ENCODE measurements at places on chromosomes 3 and 15.

- DNase-seq, result no peak
Observed at GRCh38 chr3:107221856-107222255, 155.4 kb upstream of the CCDC54 start.

DNA sequence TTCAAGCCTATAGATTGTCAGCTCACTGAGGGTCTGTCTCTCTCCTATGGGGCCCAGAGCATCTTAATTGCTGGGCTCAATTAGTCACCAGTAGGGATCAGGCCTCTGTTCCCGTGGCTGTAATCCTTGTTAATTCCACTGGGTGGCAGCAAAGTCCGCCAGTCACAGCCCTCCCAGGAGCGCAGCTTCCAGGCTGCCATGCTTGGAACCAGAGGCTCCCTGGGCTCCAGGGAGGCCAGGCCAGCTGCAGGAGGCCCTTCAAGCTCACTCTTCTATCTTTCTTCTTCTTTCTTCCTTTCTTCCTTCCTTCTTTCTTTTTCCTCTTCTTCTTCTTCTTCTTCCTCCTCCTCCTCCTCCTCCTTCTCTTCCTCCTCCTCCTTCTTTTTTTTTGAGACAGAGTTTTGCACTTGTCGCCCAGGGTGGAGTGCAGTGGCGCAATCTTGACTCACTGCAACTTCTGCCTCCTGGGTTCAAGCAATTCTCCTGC lies 14.4 kb downstream of the RNU5B-1 start:
- peak; percentile 96 for DNase-seq

DNA sequence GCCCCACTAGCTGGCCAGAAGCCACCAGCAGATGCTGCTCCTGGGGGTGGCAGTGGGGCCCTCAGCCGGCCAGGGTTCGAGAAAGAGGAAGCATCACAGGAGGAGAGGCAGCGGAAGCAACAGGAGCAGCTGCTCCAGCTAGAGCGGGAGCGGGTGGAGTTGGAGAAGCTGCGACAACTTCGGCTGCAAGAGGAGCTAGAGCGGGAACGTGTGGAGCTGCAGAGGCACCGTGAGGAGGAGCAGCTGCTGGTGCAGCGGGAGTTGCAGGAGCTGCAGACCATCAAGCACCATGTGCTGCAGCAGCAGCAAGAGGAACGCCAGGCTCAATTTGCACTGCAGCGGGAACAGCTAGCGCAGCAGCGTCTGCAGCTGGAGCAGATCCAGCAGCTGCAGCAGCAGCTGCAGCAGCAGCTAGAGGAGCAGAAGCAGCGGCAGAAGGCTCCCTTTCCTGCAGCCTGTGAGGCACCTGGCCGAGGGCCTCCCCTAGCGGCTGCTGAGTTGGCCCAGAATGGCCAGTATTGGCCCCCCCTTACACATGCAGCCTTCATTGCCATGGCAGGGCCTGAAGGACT lies 17.5 kb upstream of the APEH start:
- DNase-seq, result peak; percentile 72

DNA sequence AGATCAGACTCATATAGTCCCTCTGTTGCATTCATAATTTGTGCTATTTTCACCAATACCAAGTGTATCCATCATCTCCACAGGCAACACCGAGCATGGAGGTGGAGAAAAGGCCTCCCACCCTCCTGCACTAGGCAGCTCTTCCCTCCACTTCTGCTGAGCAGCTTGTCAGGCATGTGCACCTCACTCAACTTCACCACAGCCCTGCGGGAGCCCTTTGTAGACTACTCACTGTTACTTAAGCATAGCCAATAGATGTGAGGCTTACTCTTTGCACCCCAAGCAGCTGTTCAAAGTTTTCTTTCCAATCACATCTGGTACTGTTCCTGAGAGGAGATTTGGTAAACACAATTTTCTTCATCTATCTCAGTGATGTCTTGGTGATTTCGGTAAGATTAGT lies 16.9 kb upstream of the GUCA1C start:
- DNase-seq, result no peak

GRCh38 chr3:197846491-197846890 lies 55.4 kb downstream of the LRCH3 start:
- DNase-seq, result no peak

GRCh38 chr3:130488288-130488687 lies 28.7 kb upstream of the COL6A6 start:
- no peak for DNase-seq

DNA sequence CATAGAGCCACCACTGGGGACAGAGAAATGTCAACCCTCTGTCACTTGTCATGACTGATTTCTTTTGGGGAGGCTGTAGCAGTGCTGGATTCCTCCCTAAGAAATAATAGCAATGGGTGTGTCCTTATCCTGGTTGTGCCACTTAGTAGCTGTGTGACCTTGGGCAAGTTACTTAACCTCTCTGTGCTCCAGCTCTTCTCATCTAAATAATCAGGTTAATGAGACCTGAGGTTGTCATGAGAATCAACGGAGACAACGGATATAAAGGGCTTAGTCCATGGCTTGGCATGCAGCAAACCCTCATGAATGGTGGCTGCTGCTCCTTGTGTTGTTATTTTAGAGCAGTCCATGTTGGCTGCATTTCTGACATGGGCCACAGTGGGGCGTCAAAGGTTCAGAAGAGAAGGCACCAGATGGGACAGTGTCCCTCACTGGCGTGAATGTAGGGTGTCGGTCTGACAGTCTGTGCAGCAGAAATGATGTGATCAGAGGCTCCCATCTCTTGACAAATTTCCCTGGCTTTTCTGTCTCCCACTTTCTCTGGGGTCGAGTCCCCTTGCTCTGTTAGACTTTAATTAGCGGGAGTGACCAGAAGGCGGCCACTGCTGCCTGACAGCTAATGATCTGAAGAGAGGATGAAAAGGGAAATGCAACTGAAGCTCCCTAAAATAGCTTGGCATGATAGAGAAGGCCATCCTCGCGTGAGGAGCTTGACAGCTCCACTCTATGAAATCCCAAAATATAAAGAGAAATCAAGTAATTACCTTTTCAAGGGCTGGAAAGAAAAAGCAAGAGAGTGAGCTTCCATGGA lies 209.4 kb downstream of the CADPS start:
- DNase-seq, result peak; percentile 73

DNA sequence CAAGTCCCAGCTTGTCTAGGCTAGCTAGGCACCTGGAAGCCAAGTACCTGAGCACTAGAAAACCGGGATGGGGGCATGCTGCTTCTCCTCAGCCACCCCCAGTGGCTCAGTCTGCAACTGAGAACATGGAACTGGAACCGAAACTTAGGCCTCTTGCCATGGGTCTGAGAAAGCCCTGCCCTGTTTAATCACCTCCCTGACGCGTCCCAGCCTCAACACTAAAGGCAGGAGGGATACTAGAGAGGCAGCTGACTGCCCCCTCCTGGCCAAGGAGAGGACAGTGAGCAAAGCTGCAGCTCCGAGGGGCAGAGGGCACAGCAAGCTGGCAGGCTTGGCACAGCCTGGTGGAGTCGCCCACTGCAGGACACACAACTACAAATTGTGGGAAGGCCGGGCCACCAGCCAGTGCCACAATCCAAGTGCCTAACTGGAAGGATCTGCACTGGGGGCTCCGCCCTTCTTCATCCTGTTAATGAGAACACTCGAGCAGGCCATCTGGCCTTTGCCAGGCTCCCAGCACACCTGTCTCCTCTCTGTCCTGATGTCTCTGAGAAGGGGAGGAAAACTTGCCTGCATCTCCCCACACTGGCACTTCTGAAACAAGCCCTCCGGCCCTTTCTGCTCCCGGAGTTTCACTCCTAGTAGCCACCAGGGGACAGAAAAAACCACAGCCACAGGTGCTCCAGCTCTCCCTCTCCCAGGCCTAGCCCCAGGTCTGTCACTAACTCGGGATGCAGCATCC lies 53.7 kb downstream of the BDH1 start:
- peak; percentile 79 for DNase-seq

DNA sequence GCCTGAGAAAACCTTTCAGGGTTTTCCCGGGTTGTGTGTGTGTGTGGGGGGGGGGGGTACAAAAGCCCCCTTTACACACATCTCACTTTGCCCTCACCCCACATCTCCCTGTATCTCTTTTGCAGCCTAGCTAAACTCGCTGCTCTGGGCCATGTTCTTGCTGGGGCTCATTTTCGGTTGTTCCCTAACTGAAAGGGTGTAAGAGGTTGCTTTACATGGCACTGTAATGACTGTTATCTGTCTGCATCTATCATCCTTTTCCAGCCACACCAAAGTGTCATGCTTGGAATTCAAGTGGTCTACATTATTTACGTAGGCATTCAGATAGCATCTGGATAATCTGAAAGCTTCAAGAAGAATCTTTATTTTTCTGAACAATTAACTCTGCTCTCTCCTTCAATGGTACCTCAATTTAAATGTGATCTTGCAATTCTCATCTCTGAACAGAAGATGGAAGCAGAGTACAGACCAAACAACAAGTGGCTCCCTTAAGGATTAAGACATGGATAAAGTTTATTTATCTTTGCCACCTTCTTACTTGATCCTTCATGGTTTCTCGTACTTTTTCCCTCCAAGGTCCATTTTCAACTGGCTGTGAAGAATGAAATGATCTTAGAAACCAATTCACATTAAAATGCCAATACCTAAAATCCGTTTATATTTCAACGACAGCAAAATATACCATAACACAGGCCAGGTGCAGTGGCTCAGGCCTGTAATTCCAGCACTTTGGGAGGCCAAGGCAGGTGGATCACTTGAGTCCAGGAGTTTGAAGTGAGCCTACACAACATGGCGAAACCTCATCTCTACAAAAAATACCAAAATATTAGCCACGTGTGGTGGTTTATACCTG lies 34.9 kb downstream of the DCLK3 start:
- peak; percentile 59 for DNase-seq

DNA sequence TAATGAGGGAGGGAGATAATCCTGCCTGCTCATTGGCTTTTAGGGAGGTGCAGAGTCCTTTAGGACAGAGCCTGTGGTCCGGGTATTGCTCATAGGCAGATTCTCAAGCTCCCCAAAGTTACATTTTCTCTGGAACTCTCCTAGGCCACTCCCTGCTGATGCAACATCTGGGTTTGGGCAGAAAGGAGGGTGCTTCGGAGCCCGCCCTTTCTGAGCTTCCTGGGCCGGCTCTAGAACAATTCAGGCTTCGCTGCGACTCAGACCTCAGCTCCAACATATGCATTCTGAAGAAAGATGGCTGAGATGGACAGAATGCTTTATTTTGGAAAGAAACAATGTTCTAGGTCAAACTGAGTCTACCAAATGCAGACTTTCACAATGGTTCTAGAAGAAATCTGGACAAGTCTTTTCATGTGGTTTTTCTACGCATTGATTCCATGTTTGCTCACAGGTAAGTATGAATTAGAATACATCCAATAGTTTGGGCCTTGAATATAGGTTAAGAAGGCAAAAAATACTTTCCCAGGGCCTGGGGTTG lies at the start of gene IL20RB:
IL20RB (plus strand) TSS at position 233 of the 538 bp plus-strand sequence; CDS start at position 364, 131 bp downstream.
- no peak for DNase-seq

DNA sequence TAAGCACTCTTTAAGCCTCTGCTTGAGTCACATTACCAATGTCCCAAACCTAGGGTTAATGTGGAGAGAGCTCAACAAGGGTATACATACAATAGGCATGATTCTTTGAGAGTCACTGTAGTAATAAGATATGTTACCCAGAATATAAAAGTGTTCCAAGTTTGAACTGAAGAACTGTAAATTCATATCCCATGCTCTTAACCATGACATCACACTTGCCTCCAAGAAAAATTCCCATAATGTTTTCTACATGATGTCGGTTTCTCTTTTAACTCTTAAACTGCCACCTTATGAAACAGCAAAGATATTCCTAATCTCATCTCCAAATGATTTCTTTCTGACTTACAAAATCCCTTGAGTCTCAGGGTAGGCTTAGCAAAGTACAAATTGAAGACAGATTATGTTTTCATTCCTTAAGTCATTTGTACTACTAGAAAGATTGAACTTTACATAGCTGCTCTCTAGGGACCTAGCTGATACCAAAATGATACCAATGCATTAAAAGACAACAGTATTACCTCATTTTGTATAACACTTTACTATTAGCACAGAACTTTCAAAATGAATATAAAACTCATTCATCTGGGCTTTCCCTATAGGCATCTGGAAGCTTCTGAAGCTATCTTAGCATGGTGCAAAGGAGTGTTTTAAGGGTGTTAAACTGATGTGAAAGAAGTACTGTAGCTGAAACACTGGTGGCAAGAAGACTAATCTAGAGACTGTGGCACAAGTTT lies 127.1 kb downstream of the KCNMB2 start:
- DNase-seq, result no peak

DNA sequence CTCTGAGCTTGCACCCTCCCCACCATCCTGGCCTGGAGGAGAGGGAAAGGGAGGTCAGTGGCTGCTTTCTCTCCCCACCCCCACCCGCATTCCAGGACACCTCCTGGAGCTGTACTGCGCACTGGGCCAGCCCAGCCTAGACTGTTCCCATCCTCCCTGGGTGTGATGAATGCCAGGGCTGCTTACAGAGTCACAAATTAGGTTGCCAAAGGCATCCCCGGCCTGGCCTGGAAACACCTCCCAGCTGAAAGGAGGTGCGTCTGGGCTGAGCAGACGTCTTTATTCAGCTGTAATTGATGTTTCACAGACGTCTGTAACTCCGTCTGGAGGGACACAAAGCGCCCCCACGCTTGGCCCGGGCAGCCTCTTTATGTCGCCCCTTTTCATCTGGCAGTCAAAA lies 47.6 kb downstream of the RHCG start:
- DNase-seq, result no peak

- DNase-seq, result no peak
Observed at GRCh38 chr3:9673082-9673481, 23.8 kb downstream of the MTMR14 start.

- DNase-seq, result no peak
Observed at GRCh38 chr15:97087006-97087741, 756.7 kb downstream of the NR2F2 start.

- no peak for DNase-seq
Observed at GRCh38 chr3:192128922-192129321, 598.4 kb downstream of the FGF12 start.

DNA sequence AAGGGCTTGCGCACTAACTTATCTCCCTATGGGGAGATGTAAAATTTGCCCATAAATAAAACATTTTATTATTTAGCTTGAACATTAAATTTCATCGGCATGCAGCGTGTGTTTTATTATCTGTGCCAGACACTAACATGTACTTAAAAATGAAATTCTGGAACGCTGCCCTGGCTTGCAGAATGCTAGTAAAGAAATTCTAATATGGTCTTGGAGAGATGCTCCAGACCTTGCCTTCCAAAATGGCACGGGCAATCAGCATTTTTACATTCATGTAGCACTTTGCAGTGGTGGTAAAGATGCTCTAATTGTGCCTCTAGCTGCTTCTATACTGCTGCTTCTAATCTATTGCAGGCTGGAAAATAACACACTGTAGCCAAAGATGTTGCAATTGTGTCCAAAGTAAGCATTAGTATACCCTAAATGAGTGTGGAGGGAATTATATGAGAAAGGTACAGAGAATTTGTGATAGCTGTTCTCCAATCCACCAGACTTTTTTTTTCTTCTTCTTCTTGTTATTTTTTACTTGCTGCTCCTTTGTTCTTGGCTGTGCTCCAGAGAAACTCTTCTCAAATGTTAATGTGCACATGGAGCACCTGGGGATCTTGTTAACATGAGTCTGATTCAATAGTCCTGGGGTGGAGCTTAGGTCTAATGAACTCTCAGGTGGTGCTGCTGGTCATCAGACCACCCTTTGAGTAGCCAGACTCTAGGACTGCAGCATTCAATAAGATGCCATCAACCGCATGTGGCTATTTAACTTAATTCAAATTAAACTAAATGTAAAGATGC lies 47.3 kb downstream of the CRABP1 start:
- no peak for DNase-seq

- no peak for DNase-seq
Observed at GRCh38 chr3:106508331-106508893, 639.6 kb upstream of the CBLB start.

GRCh38 chr3:138862531-138862923 lies 27.8 kb upstream of the PIK3CB start:
- DNase-seq, result peak; percentile 91

Measured in KBM-7 (cell line).